ENCODE measurements at places on chromosomes 12 and 14. TPM values are rescaled to one million over a fixed set of nuclear protein-coding genes. Genes with fewer than 3 reads are reported as not detected.

DNA sequence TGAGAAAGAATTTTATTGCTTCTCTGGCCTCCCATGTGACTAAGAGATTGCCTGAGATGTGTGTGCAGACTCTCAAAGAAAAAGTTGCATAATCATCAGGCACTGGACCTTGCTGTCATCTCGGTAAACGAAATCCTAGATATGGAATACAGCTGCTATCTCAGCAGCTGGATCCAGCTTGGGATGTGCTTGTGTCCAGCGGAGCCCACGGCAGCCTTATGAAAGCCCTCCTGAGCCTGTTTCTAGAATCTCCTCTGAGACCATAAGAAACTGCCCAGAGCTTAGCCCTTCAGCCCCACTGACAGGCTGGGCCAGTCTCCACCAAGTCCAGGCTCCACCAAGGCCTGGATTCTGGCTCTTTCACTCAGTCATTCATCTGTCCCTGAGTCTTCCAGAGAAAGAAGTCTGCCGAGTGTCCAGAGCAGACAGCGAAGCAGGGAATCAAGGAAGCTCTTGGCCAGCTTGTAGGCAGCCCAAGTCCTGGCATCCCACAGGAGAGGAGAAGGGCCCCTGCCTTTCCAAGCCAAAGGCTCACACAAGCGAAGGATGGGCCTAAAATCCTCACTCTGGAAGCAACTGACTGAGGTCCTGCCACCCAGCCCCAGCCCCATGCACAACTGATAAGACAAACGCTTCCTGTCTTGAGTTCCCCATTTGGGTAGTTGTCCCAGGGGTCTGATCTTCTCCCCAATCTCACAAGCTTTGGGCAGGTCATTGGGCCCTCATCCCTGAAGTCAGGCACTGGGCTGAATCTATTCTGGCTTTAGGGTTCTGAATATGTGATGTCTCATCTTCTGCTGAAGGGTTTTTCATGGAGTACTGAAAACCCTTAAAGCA, 97.8 kb downstream of the SEC23A start:
- DNase-seq = no peak

DNA sequence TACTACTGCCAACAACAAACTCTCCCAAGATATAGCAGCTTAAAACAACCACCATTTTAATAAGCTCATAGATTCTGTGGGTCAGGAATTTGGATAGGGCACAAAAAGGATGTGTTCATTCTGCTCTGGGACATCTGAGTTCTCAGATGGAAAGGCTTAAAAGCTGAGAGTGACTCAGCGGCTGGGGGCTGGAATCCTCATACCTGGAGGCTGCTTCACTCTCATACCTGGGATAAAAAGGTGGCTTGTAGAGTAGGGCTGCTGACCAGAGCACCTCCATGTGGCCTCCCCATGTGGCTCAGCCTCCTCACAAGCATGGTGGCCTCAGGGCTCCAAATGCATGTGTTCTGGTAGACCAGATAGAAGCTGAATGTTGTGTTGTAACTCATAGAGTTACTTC, 20.2 kb upstream of the PELI2 start:
- no peak for DNase-seq

- DNase-seq = no peak
These were observed 83.8 kb downstream of the DNAH10 start for GRCh38 chr12:123845881-123846280.

- DNase-seq = no peak
These were observed 121.9 kb upstream of the ATF1 start for GRCh38 chr12:50642035-50642451.

GRCh38 chr12:69341328-69341727, 6.9 kb upstream of the LYZ start:
- DNase-seq = no peak

GRCh38 chr14:104314251-104314941, 176.0 kb downstream of the KIF26A start:
- DNase-seq = no peak

DNA sequence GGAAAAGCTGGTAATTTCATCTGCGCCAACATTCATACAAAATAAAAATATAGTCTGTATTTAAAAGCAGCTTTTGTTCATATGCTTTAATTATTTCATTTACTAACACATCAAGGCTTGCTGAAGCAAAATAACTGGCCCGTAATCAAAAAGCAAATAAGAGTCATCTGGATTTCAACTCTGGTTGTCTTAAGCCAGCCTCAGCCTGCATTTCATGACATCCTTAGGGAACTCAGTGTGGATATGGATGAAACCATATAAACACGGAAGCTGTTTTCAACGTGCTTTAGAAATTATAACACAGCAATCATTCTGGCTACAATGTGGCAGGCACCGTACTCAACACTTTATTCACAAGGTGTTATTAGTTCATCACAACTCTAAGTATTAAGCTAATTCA, 852 bp downstream of the COX16 start:
- DNase-seq = no peak

GRCh38 chr14:100582496-100583165, 4.6 kb downstream of the BEGAIN start:
- DNase-seq = no peak

DNA sequence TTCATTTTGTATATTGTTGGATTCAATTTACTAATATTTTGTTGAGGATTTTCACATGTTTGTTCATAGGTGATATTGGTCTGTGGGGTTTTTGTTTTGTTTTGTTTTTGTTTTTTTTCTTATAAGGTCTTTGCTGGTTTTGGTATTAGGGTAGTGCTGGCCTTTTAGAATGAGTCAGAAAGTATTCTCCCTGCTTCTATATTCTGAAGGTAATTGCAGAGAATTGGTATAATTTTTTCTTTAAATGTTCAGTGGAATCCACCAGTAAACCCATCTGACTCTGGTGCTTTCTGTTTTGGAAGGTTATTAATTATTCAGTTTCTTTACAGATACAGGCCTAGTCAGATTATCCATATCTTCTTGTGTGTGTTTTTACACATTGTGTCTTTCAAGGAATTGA, 8.9 kb downstream of the TOGARAM1 start:
- DNase-seq = no peak

- DNase-seq = no peak
These were observed 448.1 kb downstream of the APAF1 start for GRCh38 chr12:99093166-99093565.

The TMEM233 gene
- not detected for total RNA-seq

- no peak for DNase-seq
These were observed 162.4 kb upstream of the TMEM260 start for GRCh38 chr14:56417173-56417572.

The TBC1D30 gene
- total RNA-seq = 1.7 TPM

DNA sequence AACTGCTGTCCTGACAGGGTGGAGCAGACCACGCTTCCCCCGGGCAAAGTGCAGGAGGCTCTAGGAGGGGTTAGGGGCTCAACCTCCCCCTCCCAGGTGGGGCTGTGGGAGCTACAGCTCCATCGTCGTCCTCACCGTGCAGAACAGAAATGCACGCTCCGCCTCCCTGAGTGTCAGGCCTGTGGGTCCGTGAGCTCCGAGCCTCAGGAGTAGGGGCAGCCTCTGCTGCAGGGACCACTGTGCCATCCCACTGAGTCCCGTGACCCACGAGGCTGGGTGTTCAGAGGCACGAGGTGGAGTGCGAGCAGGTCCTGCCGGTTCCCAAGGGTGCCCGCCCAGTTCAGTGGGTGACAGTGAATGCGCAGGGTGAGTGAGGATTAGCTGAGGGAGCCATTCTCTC, 48.6 kb downstream of the CACNA1C start:
- DNase-seq = no peak

The MIP gene
- total RNA-seq = not detected

The AMN gene
- 0.66 TPM for total RNA-seq

DNA sequence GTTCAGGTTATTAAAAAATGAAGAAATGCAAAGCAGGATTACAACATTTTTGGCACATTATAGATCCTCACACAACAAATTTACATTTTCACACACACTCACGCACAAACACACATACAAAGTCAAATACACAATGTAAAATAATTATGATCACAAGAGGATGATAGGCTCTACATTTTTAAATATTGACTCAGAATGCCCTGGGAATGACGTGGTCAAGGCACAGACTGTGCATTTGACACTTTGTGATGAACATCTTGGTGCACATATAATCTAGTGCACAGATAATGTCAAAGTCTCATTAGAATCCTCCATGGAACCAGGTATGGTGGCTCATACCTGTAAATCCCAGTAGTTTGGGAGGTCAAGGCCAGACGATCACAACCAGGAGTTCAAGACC, 49.4 kb downstream of the DPF3 start:
- no peak for DNase-seq

DNA sequence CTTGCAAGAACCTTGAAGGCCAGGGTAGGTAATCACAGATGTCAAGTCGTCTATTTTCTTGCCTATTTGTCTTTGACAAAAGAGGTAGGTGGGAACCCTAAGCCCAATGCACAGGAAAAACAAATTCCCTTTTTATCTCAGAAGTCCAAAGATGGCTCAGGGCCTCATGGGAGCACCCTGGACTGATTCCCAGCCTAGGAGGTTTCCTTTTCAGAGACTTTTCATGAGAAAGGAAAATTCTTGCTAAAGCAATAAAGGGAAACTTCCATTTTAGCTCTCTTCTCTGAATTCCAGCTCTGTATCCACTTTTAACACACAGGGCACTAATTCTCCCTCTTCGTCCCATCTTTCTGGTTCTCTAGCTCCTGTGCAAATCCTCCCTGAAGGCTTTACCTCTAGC, 1.2 kb downstream of the ZNF641 start:
- peak; percentile 2 for DNase-seq

- DNase-seq = no peak
These were observed 17.1 kb downstream of the FOXG1 start for GRCh38 chr14:28783664-28784063.

The CMKLR1 gene
- 0.66 TPM for total RNA-seq

- no peak for DNase-seq
These were observed 53.0 kb downstream of the ATF7IP start for GRCh38 chr12:14418451-14418890.

DNA sequence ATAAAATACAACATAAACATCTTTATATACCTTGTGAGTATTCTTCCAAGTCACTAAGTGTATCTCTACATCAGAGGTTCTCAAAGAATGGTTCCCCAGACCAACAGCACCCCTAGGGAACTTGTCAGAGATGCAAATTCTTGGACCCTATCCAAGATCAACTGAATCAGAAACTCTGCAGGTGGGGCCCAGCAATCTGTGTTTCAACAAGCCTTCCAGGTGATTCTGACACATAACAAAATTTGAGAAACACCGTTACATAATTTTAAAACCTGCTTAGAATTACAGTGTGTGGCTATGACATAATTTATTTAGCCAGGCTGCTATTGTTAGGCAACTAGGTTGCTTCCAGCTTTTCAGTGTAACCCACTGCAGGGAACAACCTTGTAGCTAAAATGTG, 49.8 kb downstream of the NTN4 start:
- no peak for DNase-seq

GRCh38 chr12:131348646-131349045, 362.2 kb upstream of the SFSWAP start:
- no peak for DNase-seq

GRCh38 chr14:91159182-91159581, 45.3 kb downstream of the DGLUCY start:
- DNase-seq = no peak

The MYF6 gene
- total RNA-seq = not detected

The MYG1 gene
- total RNA-seq = 81.1 TPM

GRCh38 chr12:93879476-93880421, 202.6 kb downstream of the CRADD start:
- DNase-seq = no peak

GRCh38 chr12:125201940-125202339, 136.7 kb downstream of the AACS start:
- no peak for DNase-seq

GRCh38 chr14:72652179-72652578, 241.7 kb downstream of the DPF3 start:
- DNase-seq = no peak

The C12orf50 gene
- total RNA-seq = not detected

The CLEC6A gene
- not detected for total RNA-seq

DNA sequence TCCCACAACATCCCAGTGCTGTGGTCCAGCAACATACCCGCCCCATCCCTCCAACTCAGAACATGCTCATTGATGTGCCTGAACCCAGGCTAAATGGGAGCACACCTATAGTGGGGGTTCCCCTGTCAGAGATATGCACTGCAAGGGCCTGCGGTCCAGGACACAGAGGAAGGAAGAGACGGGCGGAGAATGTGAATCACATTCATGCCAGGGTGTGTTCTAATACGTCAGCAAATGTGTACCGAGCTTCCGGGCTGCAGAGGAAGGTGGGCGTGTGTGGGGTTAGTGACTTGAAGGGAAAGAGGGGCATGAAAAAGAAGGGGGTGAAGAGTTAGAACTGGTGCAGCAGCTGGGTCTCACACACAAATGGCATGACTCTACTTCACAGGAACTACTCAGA, 83.7 kb downstream of the DPF3 start:
- no peak for DNase-seq

DNA sequence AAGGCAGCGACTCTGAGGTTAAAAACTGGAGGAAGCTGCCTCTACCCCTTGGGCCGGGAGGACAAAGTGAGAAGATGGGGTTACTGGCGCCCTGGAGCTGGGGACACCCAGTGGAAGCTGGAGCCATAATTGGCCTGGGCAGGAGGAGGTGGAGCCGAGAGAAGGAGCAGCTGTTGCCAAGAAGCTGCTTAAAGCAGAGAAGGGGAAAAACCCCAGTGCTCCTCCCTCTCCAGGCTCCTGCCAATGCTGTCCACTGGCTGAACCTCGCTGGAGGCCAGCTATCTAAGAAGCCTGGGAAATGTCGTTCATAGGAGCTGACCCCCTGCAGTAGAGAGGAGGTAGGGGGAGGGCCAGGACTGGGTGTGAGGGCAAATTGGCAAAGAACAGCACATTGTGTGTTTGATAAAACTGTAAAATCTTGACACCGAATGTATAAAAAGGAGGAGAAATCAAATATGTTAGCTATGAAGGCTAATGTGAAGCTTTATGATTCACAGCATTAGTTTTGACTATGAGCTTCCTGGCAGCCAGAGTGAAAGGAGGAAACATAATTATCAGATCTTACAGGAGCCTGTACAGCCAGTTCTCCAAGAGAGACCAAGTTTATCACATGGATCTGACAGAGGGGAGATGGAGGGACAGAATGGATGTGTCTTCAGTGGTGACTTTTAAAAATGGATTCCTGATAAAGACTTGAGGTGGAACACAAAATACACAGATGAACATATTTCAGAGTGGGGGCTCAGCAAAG, 9.5 kb downstream of the HHIPL1 start:
- no peak for DNase-seq

The ORAI1 gene
- total RNA-seq = 61.9 TPM

DNA sequence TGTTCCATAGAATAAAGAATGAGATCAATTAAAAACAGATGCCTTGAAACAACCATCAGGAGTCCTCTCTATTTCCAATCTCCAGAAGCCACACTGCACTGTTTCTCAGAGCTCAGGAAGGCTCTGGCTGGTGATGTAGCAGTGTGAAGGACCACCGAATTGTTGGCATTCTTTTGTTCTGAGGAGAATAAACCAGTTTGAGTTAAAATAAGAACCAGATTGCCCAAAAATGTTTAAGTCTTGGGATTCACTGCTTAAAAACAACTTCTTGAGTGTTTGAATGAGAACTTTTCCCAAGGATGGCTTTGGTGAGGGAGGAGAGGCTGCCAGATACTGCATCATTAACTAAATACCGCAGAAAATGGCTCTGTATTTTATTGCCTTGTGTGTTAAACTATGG, 341.2 kb downstream of the C12orf75 start:
- DNase-seq = no peak

The ATG101 gene
- 56.2 TPM for total RNA-seq

The AQP2 gene
- total RNA-seq = not detected

GRCh38 chr14:30005114-30005808, 77.6 kb upstream of the PRKD1 start:
- DNase-seq = no peak

Data from CD8-positive, alpha-beta memory T cell (primary cell).